M059J (cell line): ENCODE measurements at places on chromosomes 2 and 18.

DNA sequence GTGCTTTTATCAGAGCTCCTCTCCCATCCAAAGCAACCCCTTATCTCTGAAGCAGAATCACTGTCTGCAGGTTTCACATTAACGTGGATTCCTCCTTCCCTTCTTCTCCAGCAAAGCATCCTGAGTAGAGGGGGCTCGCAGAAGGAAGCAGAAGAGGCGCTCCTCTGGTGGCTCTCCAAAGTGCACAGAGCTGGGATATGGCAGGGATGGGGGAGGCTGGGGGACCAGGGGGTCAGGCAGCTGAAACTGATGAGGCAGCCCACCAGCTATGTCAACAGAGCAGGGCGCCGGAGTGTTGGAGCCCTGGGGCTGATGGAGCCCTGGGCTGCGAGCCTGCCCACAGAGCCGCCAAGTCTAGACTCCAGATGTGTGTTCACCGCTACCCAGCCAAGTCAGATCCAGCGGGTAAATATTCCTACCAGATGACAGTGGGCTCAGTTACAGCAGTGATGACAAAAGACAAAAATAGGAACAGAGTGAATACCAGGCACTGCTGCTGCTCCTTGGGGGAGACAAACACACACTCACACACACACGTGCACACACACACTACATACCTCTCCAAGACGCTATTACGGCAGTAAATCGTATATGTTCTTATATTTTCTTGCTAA, 678.3 kb upstream of the ID2 start:
- peak; percentile 2 for DNase-seq

GRCh38 chr18:76991021-76991688, 141.4 kb downstream of the MBP start:
- DNase-seq, result no peak

- DNase-seq, result no peak
Measured at GRCh38 chr18:75529394-75529793, 101.9 kb upstream of the SMIM21 start.

- no peak for DNase-seq
Measured at GRCh38 chr2:60512641-60513040, 40.8 kb downstream of the BCL11A start.

DNA sequence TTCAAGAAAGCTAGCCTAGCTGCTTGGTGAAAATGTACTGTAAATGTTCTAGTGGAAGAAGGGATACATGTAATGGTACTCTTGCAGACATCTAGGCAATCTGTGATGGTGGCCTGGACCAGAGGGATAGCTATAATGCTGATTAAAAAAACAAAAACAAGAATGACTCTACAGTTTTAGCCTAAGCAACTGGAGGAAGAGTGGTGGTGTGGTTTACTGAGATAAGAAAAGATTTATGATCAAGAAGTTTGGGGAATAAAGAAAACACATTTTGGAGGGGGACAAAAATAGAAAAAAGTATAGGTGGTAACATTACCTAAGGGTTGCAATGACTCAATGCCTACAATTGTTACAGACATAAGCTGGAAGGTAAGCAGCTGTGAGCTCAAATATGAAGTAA, 1080.7 kb upstream of the CELF4 start:
- no peak for DNase-seq

GRCh38 chr18:58215011-58215410, 171.0 kb downstream of the NEDD4L start:
- no peak for DNase-seq

- DNase-seq, result peak; percentile 3
Measured at GRCh38 chr2:102971701-102972100, 209.9 kb downstream of the TMEM182 start.

DNA sequence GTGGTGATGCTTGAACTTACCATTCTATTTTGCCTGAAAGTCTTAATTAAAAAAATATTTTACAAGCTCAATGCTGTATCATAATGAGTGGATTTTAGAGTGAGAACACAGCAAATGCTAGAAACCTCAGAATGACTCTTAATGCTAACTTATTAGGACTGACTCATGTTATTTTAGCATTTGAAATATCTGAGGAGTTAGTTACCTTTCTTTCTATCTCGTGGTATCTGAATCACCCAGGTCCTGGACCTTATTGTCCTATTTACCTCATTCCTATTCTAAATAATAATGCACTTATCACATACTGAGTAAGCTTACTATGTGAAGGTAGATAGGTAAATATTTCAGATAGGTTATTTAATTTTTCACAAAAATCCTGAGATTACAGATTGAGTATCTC, 70.7 kb downstream of the SOS1 start:
- peak; percentile 24 for DNase-seq

GRCh38 chr2:77552956-77553355, 30.8 kb upstream of the LRRTM4 start:
- DNase-seq, result no peak

DNA sequence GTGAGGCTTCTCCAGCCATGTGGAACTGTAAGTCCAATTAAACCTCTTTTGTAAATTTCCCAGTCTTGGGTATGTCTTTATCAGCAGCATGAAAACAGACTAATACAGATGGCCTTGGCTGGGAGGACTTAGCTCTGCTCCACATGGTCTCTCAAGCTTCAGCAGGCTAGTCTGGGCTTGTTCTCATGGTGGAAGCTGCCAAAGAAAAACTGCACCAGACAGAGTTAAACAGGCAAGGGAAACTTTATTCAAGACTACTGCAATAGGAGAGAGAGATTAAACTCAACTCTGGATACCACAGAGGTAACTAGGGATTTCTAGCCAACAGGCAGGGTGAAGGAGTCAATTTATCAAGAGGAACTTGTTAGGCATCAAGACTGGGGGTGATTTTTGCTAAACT, 142.1 kb downstream of the CABLES1 start:
- no peak for DNase-seq

- DNase-seq, result no peak
Measured at GRCh38 chr2:49359721-49360406, 205.5 kb upstream of the FSHR start.

- DNase-seq, result no peak
Measured at GRCh38 chr2:51237626-51238271, 205.8 kb upstream of the NRXN1 start.

DNA sequence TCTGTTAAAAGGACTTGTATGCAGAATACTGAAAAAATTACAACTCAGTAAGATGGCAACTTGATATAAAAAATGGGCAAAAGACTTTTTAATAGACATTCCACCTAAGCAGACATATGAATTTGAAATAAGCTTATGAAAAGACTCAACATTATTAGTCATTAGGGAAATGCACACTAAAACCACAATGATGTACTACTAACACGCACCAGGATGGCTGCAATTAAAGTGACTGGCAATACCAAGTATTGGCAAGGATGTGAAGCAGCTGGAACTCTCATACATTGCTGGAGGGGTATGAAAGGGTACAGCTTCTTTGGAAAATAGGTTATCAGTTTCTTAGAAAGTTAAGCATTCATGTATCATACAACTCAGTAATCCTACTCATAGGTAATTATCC, 3.2 kb upstream of the ENOSF1 start:
- peak; percentile 86 for DNase-seq

DNA sequence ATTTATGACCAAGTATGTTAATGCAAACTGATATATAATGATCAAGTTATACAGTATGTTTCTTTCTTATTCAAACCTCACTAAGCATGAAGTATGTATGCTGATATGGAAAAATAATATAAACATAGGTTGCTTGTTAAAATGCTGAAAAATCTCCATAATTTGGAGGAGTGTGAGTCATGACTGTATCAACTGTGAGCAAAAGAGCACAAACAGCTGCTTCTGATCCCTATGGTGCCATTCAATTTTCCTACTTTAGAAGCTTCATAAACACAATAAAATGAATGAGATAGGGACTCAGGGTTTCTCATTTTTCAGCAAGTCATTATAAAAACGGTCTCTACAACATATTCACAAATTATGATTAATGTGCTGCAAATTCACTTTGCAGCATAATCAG, 129.9 kb upstream of the TFPI start:
- DNase-seq, result no peak

GRCh38 chr18:73893880-73894279, 253.8 kb downstream of the FBXO15 start:
- peak; percentile 58 for DNase-seq

DNA sequence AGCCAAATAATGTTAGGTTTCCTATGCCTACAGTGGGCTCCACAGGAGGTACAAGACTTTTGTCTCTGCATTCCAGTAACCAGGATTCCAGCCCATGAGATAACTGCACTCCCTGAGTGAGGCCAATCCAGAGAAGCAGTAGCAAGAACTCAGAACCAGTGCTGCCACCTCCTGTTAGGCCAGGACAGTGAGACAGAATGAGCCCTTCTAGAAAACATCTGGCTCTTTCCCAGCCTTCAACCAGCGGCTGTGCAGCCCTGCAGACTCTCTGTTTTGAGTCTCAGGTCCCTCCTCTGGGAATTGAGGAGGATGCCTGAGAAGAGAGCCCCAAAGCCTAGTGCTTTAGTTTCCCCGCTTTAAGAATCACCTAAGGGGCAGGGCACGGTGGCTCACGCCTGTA, 44.2 kb downstream of the ARID5A start:
- DNase-seq, result no peak

DNA sequence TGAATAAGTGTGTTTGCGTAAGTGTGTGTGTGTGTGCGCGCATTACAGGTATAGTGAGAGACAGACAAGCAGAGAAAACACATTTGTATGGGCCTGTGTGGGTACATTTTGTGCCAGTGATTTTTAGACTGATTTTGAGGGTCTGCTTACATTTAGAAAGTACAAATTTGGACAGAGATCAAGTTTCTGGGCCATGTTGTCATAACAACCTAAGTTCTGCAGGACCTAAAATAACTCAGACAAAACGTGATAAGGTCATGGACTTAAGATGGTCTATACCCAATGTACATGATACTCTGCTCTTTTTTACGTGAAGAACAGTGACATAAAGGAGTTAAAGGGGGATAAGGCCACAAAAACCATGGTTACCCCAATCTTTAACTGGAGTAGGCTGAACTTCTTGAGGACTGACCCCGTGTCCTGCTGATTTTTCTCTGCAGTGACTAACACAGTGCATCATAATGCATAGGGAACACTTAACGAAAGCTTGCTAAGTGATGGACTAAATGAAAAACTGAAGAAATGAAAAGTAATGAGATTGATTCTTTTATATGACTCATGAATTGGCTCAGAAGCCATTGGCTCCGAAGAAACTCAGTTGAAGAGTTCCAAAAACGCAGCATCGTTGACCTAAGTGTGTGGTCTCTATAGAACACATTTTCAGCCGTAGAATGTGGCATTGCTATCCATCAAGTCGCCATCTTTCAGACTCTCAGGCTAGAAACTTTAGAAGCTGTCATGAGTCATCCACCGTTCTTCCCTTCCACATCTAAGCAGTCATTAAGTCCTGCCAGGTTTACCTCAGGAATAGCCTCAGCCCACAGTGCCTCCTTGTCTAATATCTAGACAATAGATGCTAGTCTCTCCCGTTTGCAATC, 61.6 kb upstream of the NCOA1 start:
- DNase-seq, result peak; percentile 66

- DNase-seq, result no peak
Measured at GRCh38 chr2:6945087-6945813, 28.0 kb downstream of the RNF144A start.

DNA sequence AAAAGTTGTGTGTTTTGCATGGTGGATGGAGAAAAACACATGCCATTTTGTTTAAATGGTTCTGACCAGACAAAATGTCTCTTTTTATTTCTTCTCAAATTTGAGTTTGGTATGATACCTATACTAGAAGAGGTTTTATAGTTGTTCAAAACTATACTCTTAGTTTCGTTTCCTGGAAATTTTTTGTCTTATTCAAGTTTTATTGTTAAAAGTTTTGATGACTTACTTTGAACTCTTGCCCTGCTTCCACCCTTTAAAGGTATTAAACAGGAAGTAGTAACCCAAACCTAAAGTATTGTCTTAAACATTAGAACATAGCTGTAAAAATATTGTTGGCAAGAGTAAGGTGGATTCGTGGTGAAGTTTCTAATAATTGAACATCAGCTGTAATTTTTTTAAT, 98.2 kb downstream of the BABAM2 start:
- DNase-seq, result no peak

DNA sequence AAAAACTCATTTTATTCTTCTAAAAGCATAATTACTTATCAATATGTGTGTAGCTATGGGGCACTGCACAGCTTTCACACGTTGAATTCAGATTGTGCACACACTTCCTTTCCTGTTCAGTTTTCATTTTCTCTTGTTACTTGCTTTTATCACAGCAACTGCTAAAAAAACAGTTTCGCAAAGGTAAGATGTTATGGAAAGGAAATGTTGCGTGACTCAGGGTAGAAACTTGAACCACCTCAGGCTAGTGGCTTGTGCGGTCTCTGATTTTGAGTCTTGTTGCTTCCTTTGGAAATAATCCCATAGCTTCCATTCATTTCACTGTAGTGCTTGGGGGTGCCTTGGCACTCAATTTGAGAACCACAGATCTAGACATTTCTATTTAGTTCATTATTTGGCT, 171.9 kb downstream of the FMNL2 start:
- DNase-seq, result peak; percentile 93

DNA sequence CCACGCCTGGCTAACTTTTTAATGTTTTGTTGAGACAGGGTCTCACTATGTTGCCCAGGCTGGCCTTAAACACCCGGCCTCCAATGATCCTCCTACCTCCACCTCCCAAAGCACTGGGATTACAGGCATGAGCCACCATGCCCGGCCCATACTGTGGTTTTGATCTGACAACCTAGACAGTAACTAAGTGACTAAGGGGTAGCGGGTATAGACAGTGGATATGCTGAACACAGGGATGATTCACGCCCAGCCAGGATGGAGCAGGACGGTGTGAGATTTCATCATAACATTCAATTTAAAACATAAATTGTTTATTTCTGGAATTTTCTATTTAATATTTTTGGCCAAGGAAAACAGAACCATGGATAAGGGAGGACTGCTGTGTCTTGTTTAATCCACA, 36.0 kb upstream of the YPEL5 start:
- DNase-seq, result peak; percentile 83

DNA sequence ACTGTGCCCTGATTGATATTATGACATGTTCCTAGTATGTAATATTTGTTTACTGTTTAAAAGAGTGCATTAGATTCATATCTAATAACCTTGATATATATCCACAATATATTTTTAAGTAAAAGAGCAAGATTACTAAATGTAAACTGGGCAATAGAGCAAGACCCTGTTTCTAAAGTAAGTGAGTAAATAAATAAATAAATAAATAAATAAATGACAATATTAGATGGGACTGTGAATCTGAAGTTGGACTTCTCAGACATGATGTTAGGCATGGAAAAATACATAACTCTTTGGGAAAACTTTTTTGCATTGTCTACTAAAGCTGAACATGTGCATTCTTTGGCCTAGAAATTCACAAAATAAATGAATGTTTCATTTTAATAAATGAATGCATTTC, 164.7 kb downstream of the CCDC178 start:
- no peak for DNase-seq

DNA sequence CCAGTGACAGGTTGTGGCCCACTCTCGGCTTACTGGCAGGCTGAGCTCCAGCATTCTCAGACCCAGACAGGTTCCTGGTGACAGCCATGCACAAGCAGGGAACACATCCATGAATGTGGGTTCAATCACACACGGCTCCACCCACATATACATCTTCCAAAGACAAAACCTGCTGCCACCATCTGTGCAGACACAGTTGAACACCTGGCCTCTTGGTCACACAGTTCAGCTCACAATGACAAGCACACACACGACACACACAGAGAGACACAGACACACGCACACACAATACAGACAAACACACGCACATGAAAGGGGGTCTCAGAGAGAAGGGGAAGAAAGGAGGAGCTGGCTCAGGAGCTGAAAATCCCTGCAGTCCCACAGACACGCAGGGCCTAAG, 32.1 kb upstream of the PTMA start:
- no peak for DNase-seq
